ENCODE measurements at places on chromosomes 12 and 14.

- DNase-seq = no peak
Measured at GRCh38 chr12:42422785-42423184, 96.8 kb downstream of the PPHLN1 start.

GRCh38 chr12:117013726-117014125 is 85.5 kb downstream of the TESC start:
- no peak for DNase-seq

DNA sequence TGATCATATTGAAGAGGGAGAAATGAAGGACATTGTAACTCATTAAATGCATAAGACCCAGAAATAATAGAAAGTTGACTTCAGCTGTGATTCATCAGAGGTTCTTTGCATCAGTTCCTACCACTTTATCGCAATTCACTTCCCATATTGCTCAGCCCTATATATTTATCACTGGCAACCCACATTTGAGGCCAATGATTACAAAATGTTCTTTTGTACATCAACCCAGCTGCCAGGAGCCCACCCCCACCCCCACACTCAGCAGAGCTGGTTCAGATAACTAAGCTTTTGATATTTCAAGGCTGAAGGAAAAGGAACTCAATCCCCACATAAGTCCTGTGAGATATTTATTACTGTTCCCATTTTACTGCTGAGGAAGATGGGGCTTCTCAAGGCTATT is 51.2 kb upstream of the TMPO start:
- DNase-seq = no peak

- DNase-seq = no peak
Measured at GRCh38 chr12:55631733-55632132, 5.0 kb upstream of the OR10P1 start.

DNA sequence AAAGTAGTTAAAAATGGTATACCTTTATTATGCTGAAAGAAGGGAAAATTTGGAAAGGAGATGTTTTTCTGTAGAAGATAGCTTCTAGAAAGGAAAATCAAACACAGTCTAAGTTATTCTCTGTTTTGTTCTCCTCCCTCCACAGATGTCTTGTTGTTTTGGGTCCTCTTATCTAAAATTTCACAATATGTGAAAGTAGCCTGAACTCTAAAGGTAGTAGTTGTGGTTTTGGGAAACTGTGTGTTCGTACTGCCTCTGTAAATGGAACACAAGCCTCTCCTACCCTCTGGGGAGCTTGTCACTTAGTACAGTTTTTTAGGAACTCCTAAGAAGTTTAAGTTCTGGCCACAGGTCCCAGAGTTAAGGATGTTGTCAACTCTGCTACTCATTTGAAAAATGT is 112.6 kb downstream of the CRADD start:
- no peak for DNase-seq

DNA sequence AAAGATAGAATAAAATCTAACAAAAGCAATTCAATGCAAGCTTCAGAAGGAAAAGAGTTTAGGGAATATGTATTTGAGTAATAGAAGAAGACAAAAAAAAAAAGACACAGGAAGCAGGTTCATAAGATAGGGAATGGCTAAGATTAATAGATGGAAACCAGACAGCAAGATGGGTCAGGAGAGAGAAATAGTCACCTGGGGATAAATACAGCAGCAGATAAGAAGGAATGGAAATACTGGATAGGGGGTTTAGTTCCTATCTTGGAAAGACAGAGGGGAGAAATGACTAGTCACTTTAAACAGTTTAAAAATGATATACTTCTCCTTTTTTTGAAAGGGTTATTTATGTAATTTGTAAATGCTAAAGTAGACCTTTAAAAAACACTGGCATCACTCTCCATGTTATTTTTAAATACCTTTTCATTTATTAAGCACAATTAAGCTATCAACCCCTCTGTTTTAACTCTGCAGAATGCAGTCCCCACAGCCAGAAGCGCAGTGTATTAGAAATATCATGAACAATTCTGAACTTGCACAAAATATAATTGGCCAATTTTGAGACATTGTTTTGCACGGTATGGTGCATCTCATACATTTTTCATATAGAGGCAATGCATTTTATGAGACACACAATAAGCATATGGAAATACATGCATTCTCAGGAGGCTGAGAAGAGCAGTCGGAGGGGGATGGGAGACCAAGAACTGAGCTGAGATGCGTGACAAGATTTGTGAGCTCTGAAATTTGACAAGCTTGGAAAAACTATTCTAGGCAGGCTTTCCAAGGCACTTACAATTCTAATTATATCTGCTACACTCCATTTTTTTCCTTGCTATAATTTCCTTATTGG is 303.4 kb upstream of the PRICKLE1 start:
- no peak for DNase-seq

DNA sequence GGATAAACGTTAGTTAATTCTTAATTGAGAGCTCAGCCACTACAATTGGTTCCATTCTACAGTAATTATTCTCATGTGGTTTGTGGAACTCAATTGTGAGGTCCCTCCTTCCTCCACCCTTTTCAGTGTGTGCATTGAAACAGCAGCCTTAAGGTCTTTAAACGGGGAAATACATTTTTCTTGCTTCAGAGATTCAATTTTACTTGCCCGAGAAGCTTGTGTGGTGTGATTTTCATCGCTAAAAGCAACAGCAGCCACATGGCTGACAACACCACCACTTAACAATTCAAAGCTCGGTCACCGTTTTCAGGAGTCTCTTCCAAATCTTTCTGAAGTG is 733 bp upstream of the PPFIBP1 start:
- DNase-seq = no peak

GRCh38 chr12:78331181-78331580 is 500.5 kb downstream of the NAV3 start:
- DNase-seq = no peak

DNA sequence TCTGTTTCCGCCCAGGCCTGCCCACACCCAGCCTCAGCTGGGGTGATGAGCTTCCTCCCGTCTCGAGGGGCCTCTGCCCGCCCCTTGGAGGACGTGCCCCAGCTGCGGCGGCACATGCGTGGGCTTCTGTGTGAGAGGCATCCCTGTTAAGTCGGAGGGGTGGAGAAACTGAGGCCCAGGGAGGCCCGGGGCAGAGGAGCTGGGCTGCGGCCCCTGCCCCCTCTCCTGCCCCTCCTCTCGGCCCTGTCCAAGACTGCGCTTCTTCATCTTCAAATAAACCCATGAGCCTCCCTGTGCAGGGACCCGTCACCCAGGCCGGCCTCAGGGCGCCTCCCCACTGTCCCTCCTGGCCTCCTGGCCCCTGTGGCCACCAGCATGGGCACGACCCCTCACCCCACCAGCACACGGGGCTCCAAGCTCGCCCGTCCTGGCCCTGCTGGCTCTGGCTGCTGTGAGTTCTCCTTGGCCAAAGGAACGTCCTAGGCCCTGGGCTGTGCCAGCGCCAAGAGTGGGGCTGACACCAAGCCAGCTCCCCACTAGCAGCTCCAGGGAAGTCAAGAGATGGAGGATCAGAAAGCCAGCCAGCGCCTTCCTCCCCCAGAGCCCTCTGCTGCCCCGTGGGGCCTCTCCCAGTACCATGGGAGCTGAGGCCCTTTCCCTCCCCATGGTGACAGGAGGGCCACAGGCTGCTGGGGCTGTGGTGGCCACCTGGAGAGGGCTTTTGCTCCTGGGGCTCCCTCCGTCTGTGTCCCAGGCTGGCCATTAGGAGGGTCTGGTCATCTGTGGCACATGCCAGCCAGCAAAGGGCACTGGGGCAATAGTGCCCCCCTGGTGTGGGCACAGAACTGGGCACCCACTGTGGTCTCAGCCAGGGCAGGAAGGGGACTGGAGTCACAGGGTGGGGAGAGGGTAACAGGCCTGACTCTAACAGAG is 180.4 kb downstream of the KIF26A start:
- no peak for DNase-seq

Measured in large intestine (tissue), 12 donors.